ENCODE measurements at places on chromosomes 12 and 14.
A peak's percentile ranks its signal among the peaks of the same experiment; 100 is the strongest.

- peak; percentile 40 for DNase-seq
Observed at GRCh38 chr12:103548622-103549601, 38.2 kb upstream of the STAB2 start.

DNA sequence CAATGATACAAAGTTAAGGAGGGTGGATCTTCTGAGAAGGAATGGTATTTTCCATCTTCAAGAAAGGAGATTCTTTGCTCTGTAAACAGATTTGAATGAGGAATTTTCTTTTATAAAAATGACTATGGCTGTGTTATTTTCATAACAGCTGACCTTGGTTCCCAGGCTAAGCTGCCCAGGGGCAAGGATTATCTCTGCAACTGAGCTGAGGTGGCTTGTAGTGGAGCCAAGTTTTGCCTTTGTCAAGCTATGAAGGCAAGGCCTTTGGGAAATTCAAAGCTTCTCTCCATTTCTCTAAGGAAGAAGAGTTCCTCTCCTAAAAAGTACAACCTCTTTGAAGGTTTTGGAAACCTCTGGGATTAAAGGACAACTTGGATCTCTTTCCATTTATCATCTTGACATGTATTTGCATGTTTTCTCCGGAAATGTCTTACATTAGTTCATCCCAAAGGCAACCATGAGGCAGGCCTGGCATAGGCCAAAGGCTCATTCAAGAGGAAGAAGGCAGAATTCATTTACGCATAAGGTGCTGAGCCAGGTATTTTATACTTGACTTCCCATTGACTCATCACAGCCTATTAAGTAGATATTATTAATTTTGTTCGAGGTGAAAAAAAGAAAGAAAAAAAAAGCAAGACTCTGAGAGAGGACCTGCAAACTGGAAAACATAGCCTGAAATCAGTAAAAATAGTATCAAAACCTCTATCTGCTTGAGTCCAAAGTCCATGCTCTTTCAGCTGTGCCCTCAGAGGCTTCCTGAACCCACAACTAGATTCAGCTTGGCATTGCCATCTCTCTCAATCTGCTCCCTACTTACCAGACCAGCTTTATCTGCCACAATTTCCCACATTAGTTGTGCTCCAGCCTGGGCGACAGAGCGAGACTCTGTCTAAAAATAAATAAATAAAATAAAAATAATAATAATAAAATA, 24.0 kb upstream of the CKAP4 start:
- no peak for DNase-seq

DNA sequence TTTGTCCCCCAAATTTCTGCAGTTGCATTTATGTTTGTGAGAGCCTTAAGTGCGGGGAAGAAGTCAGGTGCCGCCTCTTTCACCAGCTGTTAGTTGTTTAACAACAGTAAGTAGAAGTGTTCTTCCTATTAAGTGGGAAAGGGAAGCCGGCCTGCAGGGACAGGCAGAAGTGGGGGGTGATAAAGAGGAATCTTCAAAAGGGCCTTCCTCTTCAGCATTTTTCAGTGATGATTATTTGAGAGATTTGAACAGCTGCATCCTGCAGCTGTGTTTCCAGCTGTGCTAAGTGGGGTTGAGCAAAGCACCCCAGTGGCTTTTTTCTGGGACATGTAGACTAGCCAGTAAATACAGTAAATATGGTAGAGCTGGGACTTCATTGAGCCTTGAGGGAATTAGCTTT, 32.1 kb upstream of the SLC38A1 start:
- DNase-seq: no peak

DNA sequence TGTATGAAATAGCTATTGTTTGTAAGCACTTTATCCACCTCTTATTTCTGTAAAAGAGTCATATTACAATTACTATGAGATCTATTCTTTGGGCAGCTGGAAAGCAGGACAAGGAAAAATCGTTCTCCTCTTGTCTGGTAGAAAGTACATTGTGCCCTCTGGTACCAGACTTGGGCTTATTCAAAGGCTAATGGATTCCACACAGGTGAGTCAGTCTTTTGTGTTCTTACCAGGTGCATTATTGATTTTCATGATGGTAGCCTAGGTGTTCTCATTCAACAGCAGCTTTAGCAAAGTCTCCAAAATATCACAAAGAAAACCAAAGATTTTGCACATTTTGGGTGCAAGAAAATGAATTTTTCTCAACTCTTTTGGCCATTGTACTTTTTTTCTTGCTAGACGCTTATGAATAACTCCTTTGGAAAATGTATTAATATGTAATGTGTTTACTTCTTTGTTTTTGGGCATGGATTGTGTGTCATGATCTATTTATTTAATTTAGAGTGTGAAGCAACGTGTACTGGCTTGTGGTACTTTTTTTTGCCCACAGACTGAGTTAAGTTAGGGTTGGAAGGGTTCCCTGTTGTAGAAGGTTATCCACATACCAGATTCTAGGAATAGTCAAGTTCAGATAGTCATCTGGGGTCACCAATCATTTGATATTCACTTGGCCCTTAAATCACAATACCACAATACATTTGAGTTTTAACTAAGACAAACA, 26.2 kb downstream of the MNAT1 start:
- DNase-seq: no peak

- no peak for DNase-seq
Observed at GRCh38 chr12:93127582-93128331, 198.7 kb upstream of the EEA1 start.

DNA sequence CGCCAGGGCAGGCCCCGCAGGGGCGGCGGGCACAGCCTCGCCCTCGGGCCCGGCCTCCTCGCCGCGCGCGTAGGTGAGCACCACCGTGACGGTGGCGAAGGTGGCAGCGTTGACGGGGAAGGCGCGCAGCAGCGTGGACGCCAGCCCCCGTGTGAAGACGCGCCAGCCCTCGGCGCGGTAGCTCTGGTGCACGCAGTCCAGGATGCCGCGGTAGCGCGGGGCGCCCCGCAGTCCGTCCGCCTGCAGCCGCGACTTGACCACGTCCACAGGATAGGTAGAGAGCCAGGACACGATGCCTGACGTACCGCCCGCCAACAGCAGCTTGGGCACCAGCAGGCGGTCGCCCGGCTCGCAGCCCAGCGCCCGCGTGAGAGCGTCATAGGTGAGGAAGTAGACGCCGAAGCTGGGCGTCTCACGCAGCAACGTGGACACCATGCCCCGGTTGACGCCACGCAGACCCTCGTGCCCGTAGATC, 13.9 kb downstream of the SLC25A29 start:
- no peak for DNase-seq

DNA sequence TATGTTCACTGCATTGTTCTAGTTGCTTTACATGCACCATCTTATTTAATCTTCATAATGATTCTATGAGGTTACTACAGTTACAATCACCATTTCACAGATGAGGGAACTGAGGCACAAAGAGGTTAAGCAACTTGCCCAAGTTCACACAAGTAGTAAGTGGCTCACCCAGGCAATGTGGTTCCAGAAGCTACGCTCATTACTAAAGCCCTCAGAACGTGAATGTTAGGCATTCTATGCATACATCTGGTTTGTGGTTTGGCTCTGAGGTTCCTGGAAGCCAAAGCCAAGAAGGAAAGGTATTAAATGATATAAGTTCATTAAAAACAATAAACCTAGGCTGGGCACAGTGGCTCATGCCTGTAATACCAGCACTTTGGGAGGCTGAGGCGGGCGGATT, 14.4 kb upstream of the VRTN start:
- no peak for DNase-seq

GRCh38 chr12:74111688-74112360, 425.8 kb upstream of the ATXN7L3B start:
- DNase-seq: peak; percentile 8

- no peak for DNase-seq
Observed at GRCh38 chr14:54650331-54650958, 83.5 kb downstream of the SAMD4A start.

Data from right renal cortex interstitium (tissue), 3 donors.